ENCODE measurements at places on chromosomes 5 and 9.

DNA sequence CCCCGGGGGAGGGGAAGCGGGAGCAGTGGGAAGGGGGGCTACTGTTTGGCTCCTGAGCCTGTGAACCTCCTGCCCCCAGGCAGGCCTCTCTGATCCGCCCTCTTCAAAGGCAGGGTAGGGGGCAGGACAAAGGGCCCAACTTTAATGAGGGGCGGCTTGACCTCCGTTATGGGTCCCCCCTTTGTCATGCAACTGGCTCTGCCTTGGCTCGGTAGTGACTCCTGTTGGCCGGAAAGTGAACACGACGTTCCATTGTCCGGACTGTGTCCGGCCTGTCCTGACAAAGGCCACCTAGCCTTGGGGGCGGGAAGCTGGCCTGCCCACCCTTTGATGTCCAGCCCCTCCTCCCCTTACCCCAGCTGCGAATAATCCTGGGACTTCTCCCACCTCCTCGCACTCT, 1.3 kb downstream of the CDX1 start:
- DNase-seq, result no peak

GRCh38 chr9:31321256-31321655, 1063.2 kb upstream of the ACO1 start:
- DNase-seq, result no peak

DNA sequence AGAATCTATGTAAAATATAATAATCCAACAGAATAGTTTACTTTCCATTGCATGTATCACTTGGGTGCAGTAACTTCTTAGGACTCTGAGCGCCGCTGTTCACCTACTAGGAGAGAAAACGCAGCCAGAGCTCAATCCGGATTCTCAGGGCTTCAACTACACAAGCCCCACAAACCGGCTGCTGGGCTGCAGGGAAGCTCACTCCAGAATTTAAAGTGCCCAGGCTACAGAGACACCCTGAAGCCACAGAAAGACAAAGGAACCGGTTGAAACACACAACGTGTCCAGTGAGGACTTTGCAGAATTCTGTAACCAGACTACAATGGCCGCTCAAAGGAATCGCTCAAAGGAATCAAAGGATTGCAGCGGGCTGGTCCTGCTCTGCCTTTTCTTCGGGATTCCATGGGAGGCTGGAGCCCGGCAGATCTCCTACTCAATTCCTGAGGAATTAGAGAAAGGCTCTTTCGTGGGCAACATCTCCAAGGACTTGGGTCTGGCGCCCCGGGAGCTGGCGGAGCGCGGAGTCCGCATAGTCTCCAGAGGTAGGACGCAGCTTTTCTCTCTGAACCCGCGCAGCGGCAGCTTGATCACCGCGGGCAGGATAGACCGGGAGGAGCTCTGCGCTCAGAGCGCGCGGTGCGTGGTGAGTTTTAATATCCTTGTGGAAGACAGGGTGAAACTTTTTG, at the start of gene PCDHGA10:
PCDHGA10 (plus strand) TSS at position 134 of the 686 bp plus-strand sequence; CDS start at position 323, 189 bp downstream.
- DNase-seq, result peak; percentile 34

DNA sequence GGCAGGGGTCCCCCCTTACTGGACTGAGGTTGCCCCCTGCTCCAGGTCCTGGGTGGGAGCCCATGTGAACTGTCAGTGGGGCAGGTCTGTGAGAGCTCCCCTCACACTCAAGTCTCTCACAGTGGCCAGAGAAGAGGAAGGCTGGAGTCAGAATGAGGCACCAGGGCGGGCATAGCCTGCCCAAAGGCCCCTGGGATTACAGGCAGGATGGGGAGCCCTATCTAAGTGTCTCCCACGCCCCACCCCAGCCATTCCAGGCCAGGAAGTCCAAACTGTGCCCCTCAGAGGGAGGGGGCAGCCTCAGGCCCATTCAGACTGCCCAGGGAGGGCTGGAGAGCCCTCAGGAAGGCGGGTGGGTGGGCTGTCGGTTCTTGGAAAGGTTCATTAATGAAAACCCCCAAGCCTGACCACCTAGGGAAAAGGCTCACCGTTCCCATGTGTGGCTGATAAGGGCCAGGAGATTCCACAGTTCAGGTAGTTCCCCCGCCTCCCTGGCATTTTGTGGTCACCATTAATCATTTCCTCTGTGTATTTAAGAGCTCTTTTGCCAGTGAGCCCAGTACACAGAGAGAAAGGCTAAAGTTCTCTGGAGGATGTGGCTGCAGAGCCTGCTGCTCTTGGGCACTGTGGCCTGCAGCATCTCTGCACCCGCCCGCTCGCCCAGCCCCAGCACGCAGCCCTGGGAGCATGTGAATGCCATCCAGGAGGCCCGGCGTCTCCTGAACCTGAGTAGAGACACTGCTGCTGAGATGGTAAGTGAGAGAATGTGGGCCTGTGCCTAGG, at the start of gene CSF2:
CSF2 (plus strand) TSS at position 559 of the 783 bp plus-strand sequence; CDS start at position 594, 35 bp downstream.
- peak; percentile 88 for DNase-seq

GRCh38 chr9:114653556-114654159, 3.9 kb downstream of the TEX53 start:
- DNase-seq, result peak; percentile 60

- no peak for DNase-seq
These were observed 188.6 kb upstream of the DMRT1 start for GRCh38 chr9:652914-653313.

DNA sequence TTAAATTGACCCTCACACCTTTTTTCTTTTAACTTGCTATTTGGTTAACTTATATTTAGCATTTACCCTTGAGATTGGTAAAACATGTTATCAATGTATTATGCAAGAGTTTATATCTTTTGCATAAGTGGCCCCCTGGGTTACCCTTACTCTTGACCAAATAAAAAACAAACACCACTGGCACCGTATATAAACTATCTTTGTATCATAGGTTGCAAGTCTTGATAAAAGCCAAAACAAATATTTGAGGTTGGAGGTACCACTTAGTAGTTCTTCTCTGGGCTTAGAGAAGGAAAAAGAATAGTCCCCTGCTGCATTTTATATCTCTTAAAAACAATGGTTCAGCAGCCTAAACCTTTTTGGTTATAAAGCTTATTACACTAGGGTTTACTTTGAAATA, 61.3 kb downstream of the WDR36 start:
- no peak for DNase-seq

GRCh38 chr9:15837079-15837679, 284.3 kb downstream of the CCDC171 start:
- DNase-seq, result peak; percentile 45

DNA sequence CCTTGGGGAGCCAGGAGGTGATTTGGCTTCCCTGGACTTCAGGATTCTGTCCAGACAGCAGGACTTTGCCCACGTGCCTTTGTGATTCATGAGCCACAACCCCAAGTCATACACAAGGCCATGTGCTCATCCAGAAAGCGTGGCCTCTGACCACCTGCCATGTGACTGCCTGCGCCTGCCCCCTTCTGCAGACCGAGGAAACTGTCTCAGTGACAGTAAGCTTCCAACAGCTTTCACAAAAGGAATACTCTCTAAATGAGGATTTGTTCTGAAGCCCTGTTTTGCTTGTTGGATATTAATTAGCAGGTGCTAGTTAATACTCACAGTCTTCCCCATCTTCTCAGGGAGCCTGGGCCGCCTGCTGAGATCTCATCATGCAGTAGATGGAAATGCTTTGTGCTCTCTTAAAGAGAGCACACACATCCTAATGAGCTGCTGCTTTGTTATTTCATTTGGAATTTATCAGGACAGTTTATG, 36.9 kb upstream of the ANGPTL2 start:
- DNase-seq, result peak; percentile 51

DNA sequence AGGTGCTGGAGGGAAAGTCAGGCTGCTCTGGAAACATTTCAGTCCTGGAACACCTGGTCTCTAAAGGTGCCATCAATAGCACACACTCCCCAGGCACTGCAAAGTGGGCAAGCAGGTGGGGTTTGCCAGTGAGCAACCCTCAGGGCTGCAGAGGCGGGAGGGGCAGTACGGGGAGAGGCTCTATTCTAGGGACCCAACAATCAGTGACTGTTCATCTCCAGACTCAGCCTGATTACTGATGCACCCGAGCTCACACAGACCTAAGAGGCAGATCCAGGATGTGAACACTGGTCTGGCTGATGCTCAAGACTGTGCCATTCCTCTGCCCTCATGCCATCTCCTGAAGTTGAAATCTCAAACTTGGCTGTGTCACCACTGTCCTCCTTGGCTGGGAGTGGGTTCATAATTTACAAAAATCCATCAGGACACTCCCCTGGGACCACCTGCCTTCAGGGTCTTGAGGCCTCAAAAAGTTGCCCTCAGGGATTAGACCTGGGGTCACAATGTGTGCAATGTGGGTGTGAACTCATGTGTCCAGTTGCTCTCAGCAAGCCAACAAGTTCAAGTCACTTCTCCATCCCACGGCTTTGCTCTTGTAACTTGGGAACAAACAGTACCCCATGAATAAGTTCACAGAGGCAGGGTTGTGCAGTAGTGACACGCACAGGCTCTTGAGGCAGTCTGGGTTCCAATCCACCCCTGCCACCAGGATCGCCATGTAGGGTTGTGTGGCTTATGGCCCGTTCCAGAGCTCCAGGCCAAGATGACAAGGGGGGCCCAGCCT, 19.9 kb upstream of the KCNMB1 start:
- DNase-seq, result no peak

DNA sequence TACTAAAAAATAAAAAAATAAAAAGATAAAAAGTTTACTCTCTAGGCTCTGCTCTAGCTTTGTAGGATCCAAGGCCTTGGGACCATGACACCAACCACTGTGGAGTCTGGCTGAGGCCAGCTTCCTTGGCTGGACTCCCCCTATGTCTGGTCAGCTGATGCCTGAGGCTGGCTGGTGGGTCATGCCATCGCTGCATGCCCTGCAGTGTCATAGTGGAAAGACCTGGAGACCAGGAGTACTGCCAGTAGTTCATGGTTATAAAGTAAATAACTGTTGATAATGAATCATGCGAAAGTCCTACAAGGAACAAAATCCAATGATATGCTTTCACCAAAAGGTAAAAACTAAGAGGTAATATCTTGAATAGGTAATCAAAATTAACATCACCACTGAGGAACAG, 43.2 kb downstream of the GARNL3 start:
- DNase-seq, result no peak

DNA sequence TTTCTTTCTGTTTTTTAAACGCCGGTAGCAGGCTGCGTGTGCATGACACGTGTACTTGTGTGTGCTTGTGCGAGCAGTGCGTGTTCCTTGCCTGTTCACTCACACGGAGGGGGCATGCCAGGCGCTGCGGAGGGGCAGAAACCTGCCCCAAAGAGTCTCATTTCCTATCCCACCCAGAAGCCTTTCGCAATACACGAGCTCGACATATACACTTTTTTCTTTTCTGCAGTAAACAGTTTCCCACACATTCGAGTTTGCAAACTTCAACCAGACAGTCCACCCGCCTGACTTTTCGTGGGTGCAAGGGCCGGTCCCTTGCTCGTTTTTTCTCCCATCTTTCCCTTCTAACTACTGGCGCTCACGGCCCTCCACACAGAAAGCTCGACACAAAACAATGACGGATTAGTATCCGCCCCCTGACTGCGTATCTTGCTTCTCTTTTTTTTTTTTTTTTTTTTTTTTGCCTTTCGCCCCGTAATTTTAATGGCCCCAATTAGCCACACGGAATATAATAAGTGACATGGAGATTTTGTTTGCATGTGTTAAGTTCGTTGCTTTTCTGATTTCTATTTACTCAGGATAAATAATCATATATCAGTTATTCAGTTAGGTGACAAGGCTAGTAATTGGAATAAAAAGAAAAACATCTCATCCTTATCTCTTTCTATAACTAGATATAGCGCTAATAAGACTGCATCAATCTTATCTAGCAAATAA, 5.3 kb upstream of the OTP start:
- no peak for DNase-seq

DNA sequence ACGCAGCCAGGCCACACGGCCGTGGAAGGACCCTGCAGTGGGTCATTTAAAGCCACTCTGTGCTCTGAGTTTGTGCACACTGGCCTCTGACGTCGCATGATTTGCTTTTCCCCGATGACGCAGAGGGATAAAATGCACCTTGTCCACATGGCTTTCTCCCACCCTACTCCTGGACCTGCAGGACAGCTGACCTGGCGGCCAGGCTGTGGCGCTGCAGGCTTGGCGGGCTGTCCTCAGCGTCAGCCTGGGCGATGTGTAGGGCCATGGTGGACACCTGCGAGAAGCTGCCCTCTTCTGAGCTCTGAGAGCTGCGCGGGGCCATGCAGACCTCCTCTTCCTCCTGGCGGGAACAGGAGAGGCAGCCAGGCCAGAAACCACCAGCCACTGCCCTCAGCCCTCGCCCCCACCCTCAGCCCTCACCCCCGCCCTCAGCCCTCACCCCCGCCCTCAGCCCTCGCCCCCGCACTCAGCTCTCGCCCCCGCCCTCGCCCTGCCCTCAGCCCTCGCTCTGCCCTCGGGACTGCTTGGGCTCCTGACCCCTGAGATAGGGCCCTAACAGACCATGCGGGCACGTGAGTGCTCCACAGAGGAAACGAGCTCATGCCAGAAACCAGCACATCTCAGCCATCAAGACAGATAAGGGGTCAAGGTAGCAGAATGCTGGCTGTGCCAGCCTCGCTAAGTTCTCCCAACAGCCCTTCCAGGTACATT, 20.0 kb upstream of the SCGB3A1 start:
- DNase-seq, result no peak

- no peak for DNase-seq
These were observed 255.8 kb downstream of the ARHGAP26 start for GRCh38 chr5:143025971-143026370.

- no peak for DNase-seq
These were observed 5.2 kb downstream of the DUSP1 start for GRCh38 chr5:172765766-172766286.

DNA sequence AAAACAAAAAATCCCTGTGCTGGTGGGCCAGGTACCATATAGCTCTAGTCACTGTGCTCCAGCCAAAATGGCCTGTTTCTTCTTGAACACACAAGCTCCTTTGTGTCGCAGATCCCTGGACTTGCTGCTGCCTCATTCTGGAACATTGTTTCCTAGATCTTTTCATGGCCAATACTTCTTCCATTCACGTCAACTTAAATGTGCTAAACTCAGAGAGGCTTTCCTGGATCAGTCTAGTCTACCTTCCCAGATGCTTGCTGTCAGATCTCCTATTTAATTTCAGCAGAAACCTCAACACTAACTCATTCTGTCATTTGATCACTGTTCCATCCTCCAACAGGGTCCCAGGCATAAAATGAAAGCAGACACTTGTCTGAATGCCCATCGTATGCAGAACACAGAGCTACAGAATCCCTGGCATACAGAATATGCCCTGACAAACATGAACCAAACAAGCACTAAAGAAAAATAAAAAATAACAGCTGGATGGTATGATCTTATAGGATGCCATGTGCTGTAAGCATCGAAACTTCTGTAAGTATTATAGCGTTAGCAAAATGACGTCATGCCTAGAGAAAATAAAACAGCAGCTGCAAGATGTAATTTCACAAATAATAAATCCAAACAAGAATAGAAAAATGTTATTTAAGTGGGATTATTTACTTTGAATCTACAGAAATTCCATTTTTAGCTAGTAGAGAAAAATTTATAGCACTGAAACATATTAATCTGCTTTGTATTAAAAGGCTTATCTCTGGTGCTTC, 403.7 kb upstream of the DAP start:
- DNase-seq, result no peak

DNA sequence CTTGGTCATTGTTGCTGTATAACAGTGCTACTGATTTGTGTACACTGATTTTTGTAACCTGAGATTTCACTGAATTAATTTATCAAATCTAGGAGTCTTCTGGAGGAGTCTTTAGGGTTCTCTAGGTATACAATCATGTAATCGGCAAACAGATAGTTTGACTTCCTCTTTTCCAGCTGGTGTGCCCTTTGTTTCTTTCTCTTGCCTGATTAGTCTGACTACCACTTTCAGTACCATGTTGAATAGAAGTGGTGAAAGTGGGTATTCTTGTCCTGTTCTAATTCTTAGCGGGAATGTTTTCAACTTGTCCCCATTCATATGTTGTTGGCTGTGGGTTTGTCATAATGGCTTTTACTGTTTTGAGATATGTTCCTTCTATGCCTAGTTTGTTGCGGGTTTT, 24.7 kb upstream of the RANBP6 start:
- no peak for DNase-seq

Data from mammary epithelial cell (primary cell).